ENCODE measurements at places on chromosomes 1 and 21. TPM values are rescaled to one million over a fixed set of nuclear protein-coding genes. Genes with fewer than 3 reads are reported as not detected.

AADACL3 gene
- 0.19 TPM for total RNA-seq

FMN2 gene
- 0.48 TPM for total RNA-seq

- DNase-seq, result no peak
These were observed 28.9 kb downstream of the UCHL5 start for GRCh38 chr1:193030280-193030679.

DNA sequence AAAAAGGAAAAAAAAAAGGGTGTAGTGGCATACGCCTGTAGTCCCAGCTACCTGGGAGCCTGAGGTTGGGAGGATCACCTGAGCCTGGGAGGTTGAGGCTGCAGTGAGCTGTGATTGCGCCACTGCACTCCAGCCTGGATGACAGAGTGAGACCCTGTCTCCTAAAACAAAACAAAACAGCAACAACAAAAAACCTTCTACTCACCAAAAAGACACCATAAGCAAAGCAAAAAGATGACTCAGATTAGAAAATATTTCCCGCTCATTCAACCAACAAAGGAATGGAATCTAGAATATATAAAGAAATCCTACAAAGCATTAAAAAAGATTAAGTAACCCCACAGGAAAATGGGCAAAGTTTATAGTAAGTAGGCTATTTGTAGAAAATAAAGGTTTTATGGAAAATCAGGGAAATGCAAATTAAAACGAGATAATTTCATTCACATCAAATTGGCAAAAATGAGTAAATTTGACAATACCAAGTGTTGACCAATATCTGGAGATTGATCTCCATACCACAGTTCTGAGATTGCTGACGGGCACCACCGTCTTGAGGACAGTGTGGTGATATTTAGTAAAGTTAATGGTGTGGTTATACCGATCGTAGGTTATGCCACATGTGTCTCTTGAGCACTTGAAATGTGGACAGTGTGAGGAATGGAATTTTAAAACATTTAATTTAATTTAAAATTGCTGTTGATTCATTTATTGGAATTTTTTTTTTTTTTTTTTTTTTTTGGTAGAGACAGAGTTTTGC is 54.0 kb downstream of the PIK3CD start:
- DNase-seq, result no peak

GRCh38 chr1:25550155-25550506 is 6.7 kb downstream of the LDLRAP1 start:
- no peak for DNase-seq
